Lung (tissue), 17 donors: ENCODE measurements at places on chromosomes 3 and 15.

GRCh38 chr15:28885630-28886430, at the start of gene APBA2:
APBA2 (plus strand) TSS chr15:28885974; CDS start chr15:29053885, 167,911 bp downstream.
- DNase-seq, result no peak

- DNase-seq, result peak; percentile 30
Observed at GRCh38 chr3:157406394-157406793, 30.3 kb upstream of the PTX3 start.

DNA sequence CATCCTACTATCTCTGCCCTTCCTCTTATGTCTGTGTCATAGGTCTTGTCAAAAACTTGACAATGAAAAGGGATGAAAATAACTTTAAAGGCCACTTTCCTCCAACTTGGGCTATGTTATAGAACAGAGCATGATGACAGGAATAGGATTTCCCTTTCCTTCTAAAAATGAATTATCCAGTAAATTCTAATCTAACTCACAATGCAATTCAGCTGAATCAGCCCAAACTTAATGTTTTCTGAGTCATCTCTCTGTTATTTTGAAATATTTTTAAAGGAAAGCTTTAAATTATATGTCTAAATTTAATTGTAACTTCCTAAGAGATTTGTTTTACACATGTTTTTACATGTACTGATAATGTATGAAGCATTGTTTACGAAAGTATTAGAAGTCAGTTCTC, 258.5 kb downstream of the BBX start:
- DNase-seq, result no peak

DNA sequence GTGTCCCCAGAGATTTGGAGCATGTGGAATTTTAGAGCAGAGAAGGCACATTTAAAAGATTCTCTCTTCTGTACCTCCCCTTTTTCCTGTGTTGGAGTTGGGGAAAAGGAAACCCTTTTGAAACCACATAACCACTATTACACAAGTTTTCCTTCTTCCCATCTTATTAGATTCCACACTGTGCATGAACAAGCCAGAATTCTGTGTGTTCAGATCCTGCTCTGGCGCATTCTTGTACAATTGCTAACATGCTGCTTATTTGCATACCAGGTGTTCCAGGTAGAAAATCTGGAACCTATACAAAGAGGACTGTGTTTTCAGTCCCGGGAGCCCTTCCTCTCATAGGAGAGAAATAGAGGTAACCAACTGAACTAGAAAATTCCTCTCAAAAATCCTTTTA, 2.6 kb upstream of the CIB2 start:
- DNase-seq, result no peak

DNA sequence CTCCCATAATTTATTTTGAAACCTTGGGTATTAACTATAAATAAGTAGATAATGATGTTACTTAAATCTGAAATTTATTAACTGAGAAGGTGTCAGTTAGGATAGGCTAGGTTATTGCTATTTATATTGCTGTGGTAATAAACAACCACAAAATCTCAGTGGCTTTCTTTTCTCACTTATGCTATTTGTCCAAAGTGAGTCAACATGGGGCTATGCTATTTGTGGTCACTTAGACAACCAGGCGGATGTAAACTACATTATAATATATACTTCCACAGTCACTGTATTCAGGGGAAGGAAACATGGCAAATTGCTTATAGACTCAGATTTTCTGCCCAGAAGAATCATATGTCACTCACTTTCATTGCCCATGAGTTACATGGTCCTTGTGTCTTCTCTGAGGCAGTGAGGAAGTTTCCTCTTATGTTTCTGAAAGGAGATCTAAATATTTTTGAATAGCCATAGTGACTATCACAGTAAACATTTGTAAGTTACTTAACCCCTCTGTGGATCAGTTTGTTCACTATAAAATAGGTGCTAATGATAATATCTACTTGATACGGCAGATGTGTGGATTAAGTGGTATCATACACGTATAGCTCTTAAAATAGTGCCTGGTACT, 19.8 kb downstream of the HMG20A start:
- peak; percentile 41 for DNase-seq

DNA sequence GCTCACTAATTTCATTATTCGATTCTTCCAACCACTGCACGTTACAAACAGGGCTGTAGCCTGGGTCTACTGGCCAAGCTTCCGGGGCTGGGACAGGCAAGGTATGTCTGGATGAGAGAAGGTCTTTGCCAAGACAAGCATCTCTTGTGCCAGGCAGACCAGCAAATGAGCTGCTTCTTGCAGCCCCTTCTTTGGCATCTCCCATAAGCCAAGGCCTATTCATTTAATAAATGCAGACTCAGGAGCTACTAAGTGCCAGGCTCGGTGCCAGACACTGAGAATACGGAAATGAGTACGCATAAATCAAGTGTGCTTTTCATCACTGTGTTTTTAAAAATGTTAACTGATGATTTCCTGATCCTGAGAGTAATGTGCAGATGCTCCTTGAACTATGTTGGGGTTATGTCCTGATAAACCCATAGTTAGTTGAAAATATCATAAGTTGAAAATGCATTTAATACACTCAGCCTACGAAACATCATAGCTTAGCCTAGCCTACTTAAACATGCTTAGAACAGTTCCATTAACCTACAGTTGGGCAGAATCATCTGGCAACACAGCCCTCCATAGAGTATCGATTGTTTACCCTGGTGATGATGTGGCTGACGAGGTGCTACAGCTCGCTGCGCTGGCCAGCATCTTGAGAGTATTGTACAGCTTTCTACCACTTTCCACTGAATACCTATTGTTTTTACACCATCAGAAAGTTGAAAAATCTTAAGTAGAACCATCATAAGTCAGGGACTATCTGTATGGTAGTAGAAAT, 135.0 kb upstream of the CTDSPL start:
- DNase-seq, result peak; percentile 56

GRCh38 chr3:115836944-115837343, 213.6 kb downstream of the GAP43 start:
- DNase-seq, result no peak

GRCh38 chr15:85583923-85584390, 203.6 kb downstream of the AKAP13 start:
- DNase-seq, result no peak

DNA sequence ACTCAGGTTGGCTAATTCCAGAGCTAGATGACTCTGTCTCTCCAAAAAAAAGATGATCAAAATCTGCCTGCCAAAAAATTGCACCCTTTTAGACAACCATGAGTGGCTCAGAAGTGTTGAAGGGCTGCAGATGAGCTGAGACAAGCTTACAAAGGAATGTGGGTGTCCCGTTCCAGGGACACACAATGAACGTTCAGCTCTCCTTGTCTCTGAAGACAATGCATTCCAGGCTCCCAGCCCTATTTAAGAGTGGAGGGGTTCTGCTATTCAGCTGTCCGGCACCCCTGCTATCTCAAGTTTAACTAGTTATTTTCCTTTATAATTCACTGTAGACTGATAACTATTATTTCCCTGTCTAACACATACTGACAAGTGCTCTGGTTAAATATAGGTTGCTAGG, 355.1 kb upstream of the WNT5A start:
- DNase-seq, result no peak

- DNase-seq, result peak; percentile 72
Observed at GRCh38 chr3:45021524-45022297, 4.4 kb upstream of the CLEC3B start.

- peak; percentile 36 for DNase-seq
Observed at GRCh38 chr3:23288286-23288685, 85.2 kb downstream of the UBE2E2 start.

DNA sequence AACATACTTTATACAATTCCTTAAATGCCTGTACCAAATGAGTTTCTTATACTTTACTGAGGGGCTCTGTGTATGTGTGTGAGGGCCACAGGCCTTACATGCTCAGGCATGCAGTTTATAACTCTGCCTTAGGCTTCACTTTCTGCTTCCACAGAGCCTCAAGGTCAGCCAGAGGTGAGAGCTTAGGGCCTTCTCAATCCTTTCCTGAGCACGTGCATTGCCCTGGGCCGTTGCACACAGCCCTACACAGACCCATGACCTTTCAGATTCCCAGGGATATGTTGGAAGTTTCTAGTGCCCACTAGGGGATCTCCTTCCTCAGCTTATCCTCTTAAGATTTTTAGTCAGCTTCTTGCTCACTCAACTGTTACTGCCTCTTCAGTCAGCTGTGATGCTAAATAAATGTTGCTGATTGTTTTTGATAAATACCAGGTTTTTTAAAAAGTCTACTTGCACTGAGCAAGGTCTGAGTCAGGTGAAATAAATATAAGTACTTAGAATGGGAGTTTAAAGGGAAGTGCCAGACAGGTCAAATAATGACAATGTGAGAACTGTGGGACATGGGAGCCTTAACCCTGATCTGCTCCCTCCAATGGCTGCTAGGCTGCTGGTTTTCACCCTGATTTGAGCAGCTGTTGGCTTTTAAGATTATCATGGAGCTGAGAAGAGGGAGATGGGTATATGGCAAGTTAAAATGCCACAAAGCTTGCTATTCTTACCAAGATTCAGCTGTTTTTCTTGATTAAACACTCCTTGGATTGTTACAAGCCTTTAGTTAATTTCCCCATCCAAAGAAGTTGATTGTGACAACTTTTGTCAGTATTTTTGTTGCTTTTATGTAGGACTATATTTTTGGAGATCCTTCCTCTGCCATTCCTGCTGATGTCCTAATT, 169.5 kb downstream of the PLD1 start:
- DNase-seq, result no peak

- no peak for DNase-seq
Observed at GRCh38 chr15:31302778-31303725, 23.6 kb upstream of the KLF13 start.

GRCh38 chr15:73341886-73342600, 26.7 kb downstream of the HCN4 start:
- DNase-seq, result peak; percentile 53

GRCh38 chr3:61439122-61439458, 122.3 kb upstream of the PTPRG start:
- no peak for DNase-seq

- DNase-seq, result no peak
Observed at GRCh38 chr3:7871003-7871560, 630.5 kb upstream of the LMCD1 start.

DNA sequence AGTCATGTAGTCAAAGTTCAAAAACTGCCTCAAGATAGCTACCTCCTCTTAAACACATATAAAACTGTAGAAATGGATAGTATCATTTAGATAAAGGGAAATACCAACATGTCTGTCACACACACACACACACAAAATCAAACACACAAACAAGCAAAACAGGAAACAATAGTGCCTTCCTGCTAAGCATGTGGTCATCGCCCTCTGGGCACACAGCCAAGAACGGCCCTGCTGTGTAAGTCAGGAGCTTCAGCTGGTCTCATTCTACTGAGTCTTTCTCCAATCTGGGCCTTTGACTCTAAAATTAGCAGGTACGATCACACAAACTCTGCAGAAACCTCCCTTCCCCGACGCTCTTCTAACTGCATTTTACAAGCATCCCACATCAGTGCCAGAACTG, 272.2 kb upstream of the CHRNA7 start:
- peak; percentile 61 for DNase-seq

DNA sequence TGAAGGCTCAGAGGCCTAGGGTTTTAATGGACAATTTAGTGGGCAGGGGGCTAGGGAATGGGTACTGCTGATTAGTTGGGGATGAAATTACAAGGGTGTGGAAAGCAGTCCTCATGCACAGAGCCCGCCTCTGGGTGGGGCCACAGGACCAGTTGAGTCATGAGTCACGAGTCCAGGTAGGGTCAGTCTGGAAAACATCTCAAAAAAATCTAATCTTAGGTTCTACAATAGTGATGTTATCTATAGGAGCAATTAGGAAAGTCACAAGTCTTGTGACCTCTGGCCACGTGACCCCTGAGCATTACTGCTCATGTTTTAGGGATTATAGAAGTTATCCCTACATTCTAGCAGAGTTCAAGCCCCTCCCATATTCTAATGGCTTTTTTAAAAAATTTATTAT, 18.6 kb upstream of the IREB2 start:
- no peak for DNase-seq

DNA sequence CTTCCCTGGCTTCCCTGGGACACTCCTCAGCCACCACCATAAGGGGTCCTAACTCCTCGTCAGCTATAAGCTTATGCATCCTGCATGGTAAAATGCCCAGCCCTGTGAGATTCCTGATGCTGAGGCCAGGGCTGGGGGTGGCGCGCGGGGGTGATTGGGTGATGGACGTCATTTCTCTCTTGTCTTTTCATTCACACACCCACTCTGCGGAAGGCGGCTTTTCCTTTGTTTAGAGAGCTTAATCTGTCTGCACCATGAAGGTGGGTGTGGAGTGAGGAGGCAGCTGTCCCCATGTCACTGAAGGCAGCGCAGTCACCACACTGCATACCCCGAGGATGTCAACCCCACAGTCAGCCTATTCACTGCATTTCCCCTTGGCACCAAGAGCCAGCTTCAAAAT, 110.0 kb upstream of the NSMCE3 start:
- DNase-seq, result peak; percentile 22
